ENCODE measurements at places on chromosomes 3 and 15.

DNA sequence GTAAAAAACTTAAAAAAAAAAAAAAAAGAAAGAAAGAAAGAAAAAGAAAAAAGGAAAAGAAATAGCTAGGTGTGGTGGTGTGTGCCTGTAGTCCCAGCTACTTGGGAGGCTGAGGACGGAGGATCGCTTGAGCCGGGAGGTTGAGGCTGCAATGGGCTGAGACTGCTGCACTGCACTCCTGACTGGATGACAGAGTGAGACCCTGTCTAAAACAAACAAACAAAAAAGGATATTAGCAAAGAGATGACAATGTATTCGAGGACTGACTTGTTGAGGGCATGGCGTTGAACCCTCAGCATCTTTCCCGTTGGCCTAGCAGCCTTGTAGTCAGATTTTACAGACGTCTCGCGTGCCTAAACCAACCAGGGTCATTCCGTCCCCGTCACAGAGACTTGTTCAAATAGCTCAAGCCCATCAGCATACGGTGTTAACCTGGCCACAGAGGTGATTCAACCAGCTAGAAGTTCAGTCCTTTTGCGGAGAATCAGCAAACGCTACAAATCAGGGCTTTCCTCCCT, 528 bp upstream of the NIT2 start:
- DNase-seq = no peak

- DNase-seq = no peak
Observed at GRCh38 chr3:9019259-9019961, 56.1 kb upstream of the RAD18 start.

- DNase-seq = no peak
Observed at GRCh38 chr3:190192087-190192486, 71.4 kb upstream of the P3H2 start.

- DNase-seq = no peak
Observed at GRCh38 chr15:99097441-99098410, 7.2 kb upstream of the SYNM start.

GRCh38 chr15:87609474-87609873, 647.1 kb downstream of the NTRK3 start:
- no peak for DNase-seq

DNA sequence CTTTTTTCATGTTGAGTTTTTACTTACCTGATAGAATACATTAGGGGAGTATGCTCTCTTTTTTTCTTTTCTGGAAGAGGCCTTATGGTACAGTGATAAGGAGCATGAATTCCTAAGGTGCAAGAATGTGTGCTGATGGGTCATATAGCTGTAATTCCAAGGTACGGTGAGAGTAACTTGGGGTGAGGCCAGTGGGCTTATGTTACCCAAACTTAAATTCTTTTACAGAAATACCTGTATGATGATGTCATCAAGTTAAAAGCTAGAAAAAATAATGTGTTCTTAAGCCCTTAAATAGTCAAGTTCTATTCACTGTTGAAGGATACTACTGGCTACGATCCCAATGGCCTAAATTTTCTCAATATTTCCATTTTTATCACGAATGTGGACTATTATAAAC, 111.2 kb downstream of the GMPS start:
- DNase-seq = no peak

- DNase-seq = no peak
Observed at GRCh38 chr3:71101626-71102025, 481.9 kb downstream of the FOXP1 start.

DNA sequence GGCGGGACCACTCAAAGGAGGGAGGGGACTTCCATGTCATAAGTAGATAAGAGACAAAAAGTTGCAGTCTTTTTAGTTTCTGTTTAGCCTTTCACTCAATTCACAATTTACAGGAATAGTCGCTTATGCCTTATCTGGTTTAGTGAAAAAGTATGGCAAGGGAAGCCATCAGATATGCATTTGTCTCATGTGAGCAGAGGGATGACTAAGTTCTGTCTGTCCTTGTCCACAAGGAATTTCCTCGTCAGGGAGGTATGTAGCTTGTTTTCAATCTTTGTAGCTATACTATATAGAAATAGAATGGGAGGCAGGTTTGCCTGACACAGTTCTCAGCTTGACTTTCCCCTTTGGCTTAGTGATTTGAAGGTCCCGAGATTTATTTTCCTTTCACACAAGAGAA, 882.8 kb downstream of the NAALADL2 start:
- no peak for DNase-seq

DNA sequence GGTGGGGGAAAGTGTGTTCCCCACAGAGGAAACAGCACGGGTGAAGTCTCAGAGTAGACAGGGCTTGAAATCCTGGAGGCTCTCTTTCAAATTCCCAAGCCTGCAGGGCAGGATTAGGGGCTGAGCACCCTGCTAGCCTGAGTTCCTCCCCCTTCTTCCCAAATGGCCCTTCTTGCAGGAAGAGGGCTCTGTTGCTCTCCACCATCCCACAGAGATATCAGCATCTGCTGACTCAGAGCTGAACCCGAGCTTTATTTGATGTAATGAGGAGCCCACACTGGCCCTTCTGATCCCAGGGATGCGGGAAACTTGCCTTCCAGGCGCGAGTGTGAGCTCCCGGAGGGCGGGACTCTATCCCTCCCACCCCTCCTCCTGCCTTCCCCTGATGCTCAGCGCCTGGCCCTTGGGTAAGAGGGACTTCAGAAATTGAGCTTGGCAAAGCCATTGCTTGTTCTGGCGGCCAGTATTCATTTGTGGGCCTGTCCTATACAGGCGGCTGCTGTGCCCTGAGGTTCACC, 1.4 kb upstream of the STRA6 start:
- DNase-seq = no peak

DNA sequence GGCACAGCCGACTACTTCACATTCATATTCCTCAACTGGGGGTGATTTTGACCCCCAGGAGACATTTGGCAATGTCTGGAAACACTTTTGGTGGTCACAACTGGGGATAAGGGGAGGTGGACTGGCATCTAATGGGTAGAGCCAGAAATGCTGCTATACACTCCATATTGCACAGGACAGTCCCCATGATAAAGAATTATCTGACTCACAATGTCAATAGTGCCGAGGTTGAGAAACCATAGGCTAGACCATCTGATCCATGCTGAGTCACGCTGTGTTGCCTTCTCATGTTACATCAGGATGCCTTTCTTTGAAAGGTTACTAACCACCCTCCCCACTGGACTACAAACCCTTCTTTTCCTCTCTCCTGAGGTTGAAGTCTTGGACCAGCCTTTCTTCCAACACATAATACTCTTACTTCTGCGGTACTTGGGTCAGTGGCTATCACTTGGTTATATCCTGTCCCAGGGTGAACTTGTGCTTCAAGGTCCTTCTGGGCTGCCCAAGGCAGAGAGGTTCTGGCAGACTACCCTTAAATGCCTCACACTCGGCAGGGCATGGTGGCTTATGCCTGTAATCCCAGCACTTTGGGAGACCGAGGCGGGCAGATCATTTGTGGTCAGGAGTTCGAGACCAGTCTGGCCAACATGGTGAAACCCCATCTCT, 68.8 kb downstream of the CTNNB1 start:
- no peak for DNase-seq

DNA sequence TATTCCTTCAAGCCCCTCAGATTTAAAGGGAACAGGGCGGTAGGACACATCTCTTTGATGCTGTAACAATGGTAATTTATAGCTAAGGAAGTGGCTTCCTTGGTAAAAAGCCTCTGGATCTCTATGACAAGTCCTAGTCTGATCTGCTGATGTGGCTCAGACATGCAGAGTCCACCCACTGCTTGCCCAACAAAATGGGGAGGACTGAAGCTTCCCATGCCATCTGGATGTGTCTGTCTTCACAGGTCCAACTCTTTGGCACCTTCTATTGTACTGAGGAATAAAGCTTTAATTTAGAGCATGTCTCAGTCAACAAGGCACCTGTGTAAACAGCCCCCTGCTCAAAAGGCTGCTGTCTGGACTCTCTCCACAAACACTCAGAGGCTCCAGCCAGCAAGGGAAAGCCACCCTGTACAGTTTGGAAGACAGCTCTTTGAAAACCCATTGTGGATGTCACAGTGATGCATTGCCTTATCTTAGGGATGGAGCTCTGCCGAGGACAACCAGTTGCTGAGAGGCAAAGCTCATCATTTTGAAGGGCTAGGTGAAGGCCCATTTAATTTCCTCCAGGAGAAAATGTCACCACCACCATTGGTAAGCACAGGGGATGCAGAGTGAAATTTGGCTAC, 348.6 kb upstream of the GRM7 start:
- DNase-seq = no peak

DNA sequence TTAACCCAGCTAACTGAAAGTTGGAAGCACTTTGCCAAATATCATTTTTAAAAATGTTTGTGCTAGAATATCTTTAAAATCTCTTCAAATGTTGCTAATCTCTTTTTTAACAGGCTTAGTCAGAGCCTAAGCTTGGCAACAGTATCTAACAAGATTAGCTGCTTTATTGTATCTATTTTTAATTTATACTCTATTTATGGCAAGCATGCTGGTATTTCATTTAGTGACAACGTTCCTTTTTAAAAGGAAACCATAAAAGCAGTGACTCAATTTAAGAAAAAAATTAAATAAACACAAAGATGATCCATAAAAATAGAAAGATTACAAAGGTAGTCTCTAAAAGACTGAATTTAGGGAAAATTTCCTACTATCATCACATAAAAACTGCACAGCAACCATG, 40.5 kb downstream of the SLC12A6 start:
- DNase-seq = no peak

DNA sequence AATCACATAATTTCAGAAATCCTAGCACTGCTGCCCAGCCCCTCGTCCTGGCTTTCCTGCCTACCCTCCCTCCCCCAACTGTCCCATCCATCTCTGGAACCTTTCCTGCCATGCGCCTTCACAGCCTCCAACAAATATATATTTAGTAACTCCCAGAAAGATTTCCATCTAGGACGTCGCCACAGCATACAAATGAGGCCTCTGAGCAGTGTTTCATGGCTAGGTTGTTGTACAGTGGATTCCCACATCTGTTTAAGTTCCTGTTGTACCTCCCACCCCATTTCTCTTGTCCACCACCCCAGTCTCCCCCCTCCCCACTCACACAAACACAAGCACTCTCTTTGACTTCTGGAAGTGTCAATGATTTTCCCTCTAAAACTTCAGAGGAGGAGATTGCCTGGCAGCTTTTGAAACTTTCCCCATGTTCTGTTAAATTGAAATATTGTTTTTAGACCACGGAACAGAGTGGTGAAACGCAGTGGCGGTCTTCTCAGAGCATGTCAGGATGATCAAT, 280.3 kb upstream of the RORA start:
- no peak for DNase-seq

DNA sequence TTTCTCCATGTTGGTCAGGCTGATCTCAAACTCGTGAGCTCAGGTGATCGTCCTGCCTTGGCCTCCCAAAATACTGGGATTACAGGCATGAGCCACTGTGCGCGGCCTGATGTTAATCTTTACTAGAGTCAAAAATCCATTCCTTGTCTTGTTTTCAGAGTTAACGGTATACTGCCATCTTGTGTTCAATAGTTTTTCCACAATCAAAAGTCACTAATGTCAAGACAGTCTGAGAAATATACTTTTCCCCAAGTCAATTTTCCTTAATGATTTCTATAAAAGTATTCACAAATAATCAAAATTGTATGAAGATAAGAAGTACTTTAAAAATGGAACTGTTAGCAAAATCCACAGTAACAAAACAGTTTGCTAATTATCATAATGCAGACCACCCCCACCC, 8.5 kb downstream of the CRBN start:
- DNase-seq = no peak

DNA sequence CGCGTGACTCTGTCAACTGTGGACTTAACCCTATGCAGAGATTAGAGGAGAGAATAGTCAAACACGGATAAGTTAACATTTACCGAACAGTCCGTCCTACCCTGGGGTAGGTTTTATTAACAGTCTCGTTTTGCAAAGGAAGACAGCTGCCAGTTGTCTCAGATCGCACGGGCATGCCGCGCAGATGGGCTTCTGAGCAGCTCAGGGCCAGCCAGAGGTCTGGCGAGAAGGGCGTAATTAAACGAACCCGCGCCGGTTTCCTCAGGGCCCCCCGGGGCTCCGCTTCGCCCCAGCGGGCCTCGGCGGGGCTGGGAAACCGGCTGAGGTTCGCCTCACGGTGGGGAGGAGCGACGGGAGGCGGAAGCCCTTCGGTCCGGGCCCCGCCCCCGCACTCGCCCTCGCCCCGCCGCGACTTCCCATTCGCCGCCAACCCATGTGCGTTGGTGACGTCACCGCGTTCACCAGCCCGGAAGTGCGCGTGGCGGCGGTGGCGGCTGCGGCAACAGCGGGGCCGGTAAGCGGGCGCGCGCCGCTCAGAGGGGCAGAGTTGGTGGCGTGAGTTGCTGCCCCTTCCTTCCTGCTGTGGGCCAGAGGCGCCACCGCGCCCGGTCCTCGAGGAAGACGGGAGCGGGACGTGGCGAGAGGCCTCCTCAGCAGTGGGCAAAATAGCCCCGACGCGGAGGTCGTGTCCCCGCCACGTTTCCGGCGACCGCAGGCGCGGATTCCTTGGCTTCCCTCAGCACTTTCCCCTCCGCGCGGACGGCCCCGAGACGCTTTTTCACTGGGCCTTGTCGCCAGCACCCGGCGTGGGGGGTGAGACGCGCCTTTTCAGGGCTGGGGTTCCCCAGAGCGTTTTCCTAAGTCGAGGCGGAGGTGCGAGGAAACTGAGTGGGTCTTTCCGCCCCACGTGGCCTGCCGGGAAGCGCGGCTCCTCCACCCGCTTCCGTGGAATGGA, at the start of gene TRNT1:
Gene TRNT1 (plus strand): TSS at position 464 of the 955 bp plus-strand sequence. CDS start 2,101 bp downstream, outside the sequence.
- peak; percentile 90 for DNase-seq

DNA sequence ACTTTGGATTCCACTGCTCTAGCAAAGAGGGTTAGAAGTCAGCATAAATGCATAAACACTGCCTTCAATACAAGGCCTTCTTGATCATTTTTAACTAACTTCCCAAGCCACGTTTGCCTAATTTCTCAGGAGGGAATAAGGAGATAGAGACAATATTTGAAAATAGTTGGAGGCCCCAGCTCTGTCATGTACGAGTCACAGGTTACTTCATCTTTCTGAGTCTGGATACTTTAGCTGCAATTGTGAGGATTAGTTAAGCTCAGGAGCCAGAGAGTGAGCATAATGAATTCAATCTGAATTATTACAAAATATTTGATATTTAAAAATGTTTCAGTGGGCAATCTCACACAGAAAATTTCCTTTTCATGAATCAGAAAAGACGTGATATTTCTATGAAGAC, 298.9 kb downstream of the SHOX2 start:
- no peak for DNase-seq

GRCh38 chr3:182959474-182960350, 20.6 kb downstream of the DCUN1D1 start:
- DNase-seq = no peak

DNA sequence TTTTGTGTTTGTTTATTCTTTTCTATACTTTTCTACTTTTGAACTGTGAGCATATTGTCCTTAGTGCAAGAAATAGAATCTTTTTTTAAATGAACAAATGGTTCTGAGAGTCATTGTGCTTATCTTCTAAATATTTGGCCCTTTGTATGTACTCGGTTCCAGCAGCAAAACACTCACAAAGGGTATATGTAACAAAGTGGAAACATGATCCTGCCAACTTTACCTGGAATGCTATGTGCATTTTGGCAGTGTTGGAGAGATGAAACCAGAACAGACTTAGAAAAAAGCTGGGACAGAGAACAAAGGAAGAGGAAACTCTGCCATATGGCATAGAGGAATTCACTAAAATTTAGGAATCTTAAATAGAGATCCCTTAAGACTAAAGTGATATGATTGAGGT, 150.1 kb downstream of the FGF12 start:
- no peak for DNase-seq

All from activated CD8-positive, alpha-beta memory T cell treated with anti-CD3 and anti-CD28 coated beads for 48 hours (primary cell).